NCI-H2081 treated with DMSO at 0.1 percent for 48 hours (cell line): ENCODE measurements at places on chromosomes 3 and 15.

GRCh38 chr3:196142202-196142956 lies 60.5 kb upstream of the TFRC start:
- no peak for DNase-seq

- no peak for DNase-seq
Observed at GRCh38 chr3:94362393-94362792, 299.5 kb downstream of the NSUN3 start.

DNA sequence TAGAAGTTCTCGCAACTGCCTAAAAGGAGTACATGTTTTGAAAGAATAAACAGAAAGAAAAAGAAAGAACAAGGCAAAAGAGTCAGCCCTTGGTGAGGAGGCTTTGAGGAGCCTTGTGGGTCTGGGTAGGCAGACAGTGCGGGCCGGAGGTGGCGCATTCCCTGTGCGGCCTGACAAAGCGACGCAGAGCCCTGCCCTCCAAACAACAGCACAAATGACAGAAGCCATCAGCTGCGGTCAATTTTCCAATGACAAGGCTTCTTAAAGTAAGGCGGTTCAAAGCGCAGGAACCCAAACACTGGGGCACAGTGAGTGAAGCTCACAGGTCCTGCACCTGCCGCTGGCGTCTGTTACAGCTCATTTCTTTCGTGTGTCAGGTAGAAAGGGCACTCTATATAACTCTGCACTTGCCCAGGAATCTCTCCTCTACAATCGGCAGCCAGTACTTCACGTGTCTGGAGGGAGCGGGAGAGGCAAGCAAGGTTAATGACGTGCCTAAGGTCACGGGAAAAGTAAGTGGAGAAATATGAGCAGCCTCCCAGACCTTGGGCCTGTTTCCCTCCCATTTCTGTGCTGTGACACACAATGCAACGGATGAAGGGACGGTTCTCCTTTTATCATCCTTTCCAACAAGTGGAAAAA lies 178.1 kb downstream of the OPA1 start:
- DNase-seq: no peak

- DNase-seq: no peak
Observed at GRCh38 chr3:111764645-111765091, 94.4 kb upstream of the PHLDB2 start.

GRCh38 chr15:83571820-83572707 lies 81.9 kb upstream of the ADAMTSL3 start:
- DNase-seq: no peak

DNA sequence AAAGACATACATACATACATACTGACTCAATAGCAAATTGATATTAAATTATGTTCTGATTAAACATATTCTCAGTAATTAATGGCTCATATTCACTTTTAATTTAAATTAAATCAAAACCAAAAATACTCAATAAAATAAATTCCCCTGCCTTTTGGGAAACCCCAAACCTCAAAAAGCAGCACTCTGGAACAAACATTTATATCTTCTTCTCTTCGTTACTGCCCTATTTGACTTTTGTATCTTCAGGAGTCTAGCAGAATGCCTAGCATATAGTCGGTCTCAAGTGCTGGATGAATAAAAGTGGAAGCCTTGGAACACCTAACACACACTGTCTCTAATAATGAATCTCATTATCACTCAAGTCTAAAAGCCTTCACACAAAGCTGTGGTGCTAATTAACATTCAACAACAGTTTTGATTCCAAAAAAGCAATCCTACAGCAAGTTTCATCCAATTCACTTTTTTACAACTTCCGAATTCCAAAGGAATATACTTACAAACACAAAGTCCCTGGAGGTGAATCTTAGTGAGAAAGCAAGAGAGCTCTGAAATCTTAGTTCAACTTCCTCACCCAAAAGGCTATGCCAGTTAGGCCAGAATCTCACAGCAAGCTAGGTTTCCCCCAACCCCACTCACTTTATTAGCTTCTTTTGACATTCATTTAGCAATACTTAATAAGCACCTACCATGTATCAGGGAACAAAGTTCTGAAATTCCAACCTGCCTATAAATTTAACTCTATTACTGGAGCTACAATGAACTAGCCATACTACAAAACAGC lies 35.0 kb downstream of the GSK3B start:
- DNase-seq: no peak

- no peak for DNase-seq
Observed at GRCh38 chr3:195128255-195129071, 142.5 kb downstream of the XXYLT1 start.
